ENCODE measurements at places on chromosomes 13 and 19.

- no peak for DNase-seq
These were observed 11.3 kb downstream of the HNRNPM start for GRCh38 chr19:8456064-8456463.

DNA sequence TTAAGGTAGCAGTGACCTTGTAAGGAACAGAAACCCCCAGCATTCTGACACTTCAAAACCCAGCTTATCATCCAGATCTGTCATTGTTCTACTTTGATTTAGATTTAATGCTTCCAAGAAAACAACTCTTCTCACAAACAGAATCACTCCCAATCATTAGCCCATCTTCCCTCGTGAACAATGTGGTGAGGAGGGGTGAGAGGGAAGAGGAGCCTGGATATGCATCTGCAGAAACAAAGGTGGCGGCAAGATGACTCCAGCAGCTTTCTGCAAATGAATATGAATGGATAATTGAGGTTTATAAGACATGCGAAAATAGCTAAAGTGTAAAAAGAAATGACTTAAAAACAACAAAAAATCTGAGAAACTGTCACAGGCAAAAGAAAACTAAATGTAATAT is 859.9 kb upstream of the SLC10A2 start:
- DNase-seq = no peak

GRCh38 chr13:97223711-97224541 is 1.8 kb downstream of the MBNL2 start:
- peak; percentile 90 for DNase-seq

GRCh38 chr13:25166306-25166705 is 5.8 kb downstream of the AMER2 start:
- DNase-seq = no peak

DNA sequence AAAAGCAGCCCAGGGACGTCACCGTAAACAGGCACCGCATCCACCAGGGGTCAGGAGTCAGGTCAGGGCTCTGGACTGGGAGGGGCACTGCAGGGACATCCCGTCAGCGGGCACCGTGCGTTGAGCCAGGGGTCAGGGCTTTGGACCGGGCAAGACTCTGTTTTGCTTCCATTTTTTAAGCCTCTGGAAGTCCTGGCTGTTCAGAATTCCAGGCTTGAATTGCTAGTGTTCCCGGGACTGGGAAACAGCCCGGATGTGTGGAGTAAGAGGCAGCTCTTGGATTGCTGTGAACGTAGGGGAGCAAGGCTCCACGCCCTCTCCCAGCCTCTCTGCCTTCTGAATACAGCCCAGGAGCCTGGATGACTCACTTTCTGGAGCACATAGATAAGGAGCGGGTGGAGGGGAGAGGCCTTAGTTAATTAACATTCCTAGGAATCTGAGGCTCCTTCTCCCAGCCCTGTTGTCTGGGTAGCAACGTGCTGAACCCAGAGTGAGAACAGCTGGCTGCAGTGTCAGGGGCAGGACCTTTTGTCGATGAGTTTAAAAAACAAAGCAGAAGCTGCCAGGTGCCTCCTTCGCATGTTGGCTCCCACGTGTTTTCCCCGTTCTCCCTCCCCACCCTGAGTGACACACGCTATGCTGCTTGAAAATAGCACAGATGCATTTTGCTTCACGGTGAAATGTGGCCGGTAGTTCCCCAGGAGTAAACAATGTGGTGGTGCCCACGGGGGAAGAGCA is 21.9 kb downstream of the ATP11A start:
- DNase-seq = peak; percentile 92

Measured in skeletal muscle cell (primary cell).